ENCODE measurements at places on chromosomes 16 and 17. TPM values are rescaled to one million over a fixed set of nuclear protein-coding genes. Genes with fewer than 3 reads are reported as not detected.

CARD14 gene
- 0.17 TPM for total RNA-seq

EIF4A3 gene
- 73.2 TPM for total RNA-seq

TEKT5 gene
- total RNA-seq: 0.26 TPM

NXN gene
- 53.8 TPM for total RNA-seq

CTRB1 gene
- not detected for total RNA-seq

KCNH4 gene
- not detected for total RNA-seq

SLC35G6 gene
- not detected for total RNA-seq

C1QTNF8 gene
- not detected for total RNA-seq

KRT16 gene
- not detected for total RNA-seq

VMO1 gene
- total RNA-seq: 1.5 TPM

CDC6 gene
- 1.3 TPM for total RNA-seq

NPIPA2 gene
- total RNA-seq: 0.77 TPM

KRTAP1-1 gene
- not detected for total RNA-seq

INTS2 gene
- total RNA-seq: 17.2 TPM

KRTAP3-2 gene
- not detected for total RNA-seq

NUPR1 gene
- 87.0 TPM for total RNA-seq

MT3 gene
- total RNA-seq: not detected

PYY gene
- total RNA-seq: not detected

FNDC8 gene
- total RNA-seq: not detected

RAP1GAP2 gene
- total RNA-seq: 0.33 TPM

HOXB3 gene
- 15.7 TPM for total RNA-seq

HLF gene
- total RNA-seq: 0.51 TPM

SPDYE4 gene
- not detected for total RNA-seq

RSKR gene
- 4.1 TPM for total RNA-seq

CCDC144A gene
- total RNA-seq: 12.3 TPM

JUP gene
- 13.2 TPM for total RNA-seq

POLR2C gene
- total RNA-seq: 106 TPM

TMEM238L gene
- total RNA-seq: not detected

TBC1D3 gene
- not detected for total RNA-seq

PLK1 gene
- 0.77 TPM for total RNA-seq

SPN gene
- total RNA-seq: not detected

EME2 gene
- total RNA-seq: 8.3 TPM

CDH15 gene
- total RNA-seq: 0.99 TPM

CDRT15L2 gene
- not detected for total RNA-seq

CCDC40 gene
- total RNA-seq: 1.5 TPM

LGALS9B gene
- total RNA-seq: not detected

CTF1 gene
- total RNA-seq: 1.8 TPM

MT1G gene
- total RNA-seq: 16.4 TPM

CSF3 gene
- not detected for total RNA-seq

GPR179 gene
- total RNA-seq: under 0.01 TPM

C17orf50 gene
- not detected for total RNA-seq

ATP6V0D1 gene
- 68.1 TPM for total RNA-seq

HSBP1 gene
- total RNA-seq: 184 TPM

TMEM11 gene
- 17.7 TPM for total RNA-seq

GPR142 gene
- not detected for total RNA-seq

TBC1D26 gene
- total RNA-seq: not detected

RPL23 gene
- total RNA-seq: 1,552 TPM

SDR42E1 gene
- total RNA-seq: 0.77 TPM

CA10 gene
- not detected for total RNA-seq

HOXB1 gene
- not detected for total RNA-seq

NOD2 gene
- 0.26 TPM for total RNA-seq

GRAPL gene
- total RNA-seq: under 0.01 TPM

PITPNM3 gene
- 0.99 TPM for total RNA-seq

OR2C1 gene
- total RNA-seq: 0.17 TPM

ATPAF2 gene
- 12.6 TPM for total RNA-seq
